ENCODE measurements at places on chromosomes 3 and 15.
A peak's percentile ranks its signal among the peaks of the same experiment; 100 is the strongest.

GRCh38 chr3:73491287-73491662 lies 133.5 kb downstream of the PDZRN3 start:
- no peak for DNase-seq

DNA sequence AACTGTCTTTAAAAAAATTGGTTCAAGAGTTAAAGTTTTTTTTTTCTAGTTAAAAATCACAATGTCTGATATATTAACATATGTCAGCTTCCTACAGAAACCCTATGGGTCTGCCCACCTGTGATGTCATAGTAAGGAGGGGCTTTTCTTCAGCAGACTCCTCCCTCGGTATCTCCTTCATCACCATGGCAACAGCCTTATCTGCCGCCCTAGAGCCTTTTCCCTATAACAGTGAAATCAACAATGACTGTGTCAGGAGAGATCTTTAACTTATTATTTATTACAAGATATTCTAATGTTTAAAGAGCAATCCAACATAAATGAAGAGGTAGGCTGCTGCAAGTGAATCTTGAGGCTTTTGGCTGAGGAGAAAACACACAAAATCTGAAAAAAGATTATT lies 138.7 kb downstream of the PEX5L start:
- DNase-seq, result peak; percentile 95

GRCh38 chr3:188954590-188955208 lies 217.1 kb upstream of the TPRG1 start:
- peak; percentile 73 for DNase-seq

DNA sequence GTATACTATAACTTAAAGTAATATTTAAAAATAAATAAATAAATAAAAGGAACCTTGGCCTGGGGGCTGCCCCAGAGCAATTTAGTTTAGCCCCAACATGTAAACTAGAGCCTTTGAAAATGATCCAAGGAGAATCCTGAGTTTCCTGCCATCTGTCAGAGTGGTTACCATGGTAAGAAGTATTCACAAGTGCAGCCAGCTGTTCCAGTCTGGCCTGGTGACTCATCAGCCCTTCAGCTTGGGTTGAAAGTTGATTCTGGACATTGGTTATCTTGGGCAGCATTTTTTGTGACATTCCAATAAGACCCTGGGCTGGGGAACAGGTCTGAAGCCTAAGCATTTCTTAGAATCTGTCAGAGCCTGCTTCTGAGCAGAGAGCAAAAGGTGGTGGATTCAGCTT lies 72.7 kb upstream of the LRTM1 start:
- no peak for DNase-seq

DNA sequence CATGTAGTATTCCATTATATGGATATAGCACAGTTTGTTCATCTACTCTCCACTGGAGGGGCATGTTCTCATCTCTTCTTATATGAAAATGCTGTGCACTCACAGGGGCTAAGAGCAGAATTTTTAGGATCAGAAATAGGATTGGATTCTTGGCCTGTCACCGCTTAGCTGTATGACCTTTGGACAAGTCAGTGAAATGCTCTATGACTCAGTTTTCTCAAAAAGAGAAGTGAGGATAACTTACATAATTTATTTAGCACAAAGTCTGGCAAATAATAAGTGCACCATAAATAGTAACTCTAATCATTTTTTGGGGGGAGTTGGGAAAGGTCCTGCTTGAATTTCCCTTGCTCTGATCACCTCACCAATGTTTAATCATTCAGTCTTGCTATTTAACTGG lies 103.7 kb upstream of the LRIG1 start:
- no peak for DNase-seq

GRCh38 chr15:61869656-61870055 lies 190.6 kb downstream of the VPS13C start:
- no peak for DNase-seq

- DNase-seq, result no peak
These were observed 11.8 kb upstream of the PIAS1 start for GRCh38 chr15:68042156-68042854.

GRCh38 chr15:49627407-49627877 lies 6.6 kb downstream of the DTWD1 start:
- DNase-seq, result no peak

- no peak for DNase-seq
These were observed 33.6 kb upstream of the TOPAZ1 start for GRCh38 chr3:44208086-44208485.

DNA sequence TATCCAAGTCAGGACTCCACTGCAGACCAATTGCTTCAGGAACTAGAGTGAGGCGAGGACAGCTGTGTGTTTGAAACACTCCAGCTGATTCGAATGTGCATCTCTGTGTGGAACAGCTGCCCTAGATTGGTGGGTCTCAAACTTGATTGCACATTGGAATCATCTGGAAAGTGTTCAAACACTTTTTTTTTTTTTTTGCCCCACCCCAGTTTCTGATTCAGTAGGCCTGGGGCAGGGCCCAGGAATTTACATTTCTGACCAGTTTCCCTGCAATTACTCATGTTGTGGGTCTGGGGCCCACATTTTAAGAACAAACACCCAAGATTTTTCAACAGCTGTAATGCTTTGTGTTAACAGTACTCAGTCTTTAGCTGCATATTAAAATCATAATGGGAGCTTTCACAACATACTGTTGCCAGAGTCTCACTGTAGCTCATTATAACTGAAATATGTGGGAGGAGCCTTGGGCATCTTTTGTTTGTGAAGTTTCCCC lies 156.6 kb downstream of the NR1D2 start:
- DNase-seq, result no peak

DNA sequence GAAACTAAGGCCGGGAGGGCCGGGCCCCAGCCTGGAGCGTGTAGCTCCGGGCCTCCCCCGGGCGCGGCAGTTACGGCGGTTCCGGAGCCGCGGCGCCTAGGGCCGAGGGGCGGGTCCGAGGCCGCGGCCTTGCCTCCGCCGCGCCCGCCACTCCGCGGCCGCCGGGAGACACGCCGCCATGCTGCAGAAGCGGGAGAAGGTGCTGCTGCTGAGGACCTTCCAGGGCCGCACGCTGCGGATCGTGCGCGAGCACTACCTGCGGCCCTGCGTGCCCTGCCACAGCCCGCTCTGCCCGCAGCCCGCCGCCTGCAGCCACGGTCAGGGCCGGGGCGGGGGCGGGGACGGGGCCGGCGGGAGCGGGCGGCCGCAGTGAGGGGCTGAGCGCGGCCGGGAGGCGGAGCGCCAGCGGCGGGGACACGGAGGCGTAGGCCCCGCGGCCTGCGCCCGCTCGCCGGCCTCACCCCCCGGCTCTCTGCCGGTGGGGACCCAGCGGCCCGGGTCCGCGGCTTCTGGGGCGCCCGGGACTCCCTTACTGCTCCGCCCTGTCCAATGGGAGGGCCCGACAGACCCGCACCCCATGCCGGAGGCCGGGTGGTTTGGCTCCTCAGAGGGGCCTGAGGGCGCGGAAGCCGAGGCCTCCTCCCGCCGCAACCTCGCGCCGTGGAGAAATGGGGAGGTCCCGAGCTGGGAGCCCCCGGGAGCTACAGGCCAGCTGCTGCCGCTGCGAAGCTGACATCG lies at the start of gene DIS3L:
Gene DIS3L (plus strand): TSS at position 150 of the 738 bp plus-strand sequence. CDS start 29 bp downstream, at position 179.
- DNase-seq, result no peak

DNA sequence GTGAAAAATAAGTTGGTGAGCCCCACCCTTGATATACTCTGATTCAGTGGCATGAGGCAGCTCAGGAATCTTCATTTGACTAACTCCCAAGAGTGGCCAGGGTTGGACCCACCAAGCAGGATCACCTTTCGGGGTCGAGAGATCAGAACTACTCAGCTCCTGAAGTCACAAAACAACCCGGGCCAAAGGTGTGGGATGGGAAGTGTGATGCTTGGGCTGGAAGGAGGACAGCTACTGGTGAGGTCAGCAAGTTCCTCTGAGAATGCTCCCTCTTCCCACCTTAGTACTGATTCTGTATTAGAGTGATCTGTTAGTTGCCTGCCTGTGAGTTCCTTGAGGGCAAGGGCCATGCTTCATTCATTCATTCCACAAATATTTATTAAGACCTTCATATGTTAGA lies 15.1 kb downstream of the ESYT3 start:
- DNase-seq, result no peak

DNA sequence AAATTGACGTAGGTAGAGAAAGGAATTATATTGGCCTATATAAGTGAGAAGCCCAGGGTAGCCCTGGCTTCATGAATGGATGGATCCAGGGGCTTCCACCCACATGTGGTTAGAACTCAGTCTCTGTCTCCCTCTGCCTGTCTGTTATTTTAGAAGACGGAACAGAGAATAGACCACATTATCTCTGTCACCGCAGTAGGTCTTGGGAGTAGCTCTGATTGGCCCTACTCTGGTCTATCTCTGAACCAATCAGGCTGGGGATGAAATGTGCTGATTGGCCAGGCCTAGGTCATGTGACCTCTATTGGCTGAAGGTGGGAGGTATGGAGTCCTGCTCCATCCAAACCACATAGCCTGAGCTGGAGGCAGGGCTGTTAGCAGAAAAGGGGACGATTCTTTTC lies 143.0 kb upstream of the PRR23C start:
- no peak for DNase-seq

GRCh38 chr15:35071106-35071505 lies 14.0 kb downstream of the NANOGP8 start:
- DNase-seq, result no peak

- DNase-seq, result no peak
These were observed 12.3 kb downstream of the CDIN1 start for GRCh38 chr15:36591536-36592411.

DNA sequence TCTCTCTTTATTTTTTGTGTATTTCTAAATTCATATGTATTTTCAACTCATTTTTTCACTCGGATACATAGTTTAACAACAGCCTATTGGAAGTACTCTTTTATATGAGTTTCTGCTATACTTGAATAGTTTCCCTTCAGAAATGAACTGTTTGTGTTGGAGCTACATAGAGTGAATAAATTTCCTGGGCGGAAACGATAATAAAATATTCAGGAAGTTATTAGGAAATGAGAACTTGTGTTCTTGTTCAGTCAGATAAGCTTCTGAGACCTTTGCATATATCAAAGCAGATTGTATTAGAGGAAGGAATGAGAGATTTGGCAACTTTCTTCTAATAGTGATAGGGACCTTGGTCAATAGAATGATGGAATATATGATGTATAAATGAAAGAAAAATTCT lies 27.3 kb downstream of the NEO1 start:
- peak; percentile 87 for DNase-seq

DNA sequence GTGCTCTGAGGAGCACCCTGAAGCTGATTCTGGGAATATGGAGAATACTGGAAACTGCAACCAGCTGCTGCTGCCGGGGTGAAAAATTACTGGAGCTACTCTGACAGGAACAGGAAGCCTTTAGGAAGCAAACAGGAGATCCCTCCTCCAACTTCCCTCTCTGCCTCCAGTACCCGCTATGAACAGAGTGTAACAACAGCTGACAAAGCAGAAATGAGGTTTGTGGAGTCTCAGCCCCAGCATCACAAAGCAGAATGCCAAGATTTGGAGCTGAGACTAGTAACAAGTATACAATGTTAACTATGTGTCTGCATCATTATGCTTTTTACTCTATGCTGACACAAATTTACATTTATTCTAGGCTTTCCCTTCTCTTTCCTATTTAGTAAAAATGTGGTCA lies 22.7 kb upstream of the PIAS1 start:
- no peak for DNase-seq

- peak; percentile 24 for DNase-seq
These were observed 6.3 kb upstream of the CDC25A start for GRCh38 chr3:48194446-48195071.

GRCh38 chr15:74917676-74918075 lies 11.0 kb upstream of the FAM219B start:
- no peak for DNase-seq

GRCh38 chr15:66873856-66874255 lies 171.8 kb downstream of the SMAD6 start:
- no peak for DNase-seq

GRCh38 chr15:52334491-52335160 lies 39.0 kb upstream of the MYO5C start:
- DNase-seq, result no peak

GRCh38 chr15:54046093-54046492 lies 67.9 kb downstream of the UNC13C start:
- DNase-seq, result no peak

DNA sequence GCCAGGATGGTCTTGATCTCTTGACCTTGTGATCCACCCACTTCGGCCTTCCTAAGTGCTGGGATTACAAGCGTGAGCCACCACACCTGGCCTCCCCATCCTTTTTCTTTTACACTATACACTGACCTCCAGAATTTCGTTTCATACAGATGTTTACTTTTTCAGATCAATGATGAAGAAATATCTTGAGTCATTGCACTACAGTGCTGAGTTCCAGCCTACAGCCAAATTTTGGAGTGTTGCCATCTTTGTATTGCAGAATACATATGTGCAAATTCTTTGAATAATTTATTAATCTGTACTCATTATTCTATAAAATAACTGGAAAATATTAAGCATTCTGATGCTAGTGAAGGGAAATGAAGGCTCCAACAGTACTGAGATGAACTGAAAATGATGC lies 12.5 kb downstream of the ZPLD1 start:
- DNase-seq, result peak; percentile 22

- DNase-seq, result no peak
These were observed 82.8 kb downstream of the MEGF11 start for GRCh38 chr15:66170716-66171115.

- DNase-seq, result no peak
These were observed 234.2 kb upstream of the MDFIC2 start for GRCh38 chr3:70546679-70547078.

- DNase-seq, result no peak
These were observed 4.0 kb upstream of the ADPGK start for GRCh38 chr15:72787526-72787925.

- DNase-seq, result no peak
These were observed 21.9 kb downstream of the AKAP13 start for GRCh38 chr15:85402195-85402881.

GRCh38 chr15:38406436-38406835 lies 47.5 kb upstream of the FAM98B start:
- no peak for DNase-seq

- no peak for DNase-seq
These were observed 31.2 kb downstream of the ZPLD1 start for GRCh38 chr3:102466001-102466400.

GRCh38 chr3:61615643-61616042 lies 54.3 kb downstream of the PTPRG start:
- no peak for DNase-seq

- no peak for DNase-seq
These were observed 218.1 kb upstream of the SATB1 start for GRCh38 chr3:18643281-18643680.

DNA sequence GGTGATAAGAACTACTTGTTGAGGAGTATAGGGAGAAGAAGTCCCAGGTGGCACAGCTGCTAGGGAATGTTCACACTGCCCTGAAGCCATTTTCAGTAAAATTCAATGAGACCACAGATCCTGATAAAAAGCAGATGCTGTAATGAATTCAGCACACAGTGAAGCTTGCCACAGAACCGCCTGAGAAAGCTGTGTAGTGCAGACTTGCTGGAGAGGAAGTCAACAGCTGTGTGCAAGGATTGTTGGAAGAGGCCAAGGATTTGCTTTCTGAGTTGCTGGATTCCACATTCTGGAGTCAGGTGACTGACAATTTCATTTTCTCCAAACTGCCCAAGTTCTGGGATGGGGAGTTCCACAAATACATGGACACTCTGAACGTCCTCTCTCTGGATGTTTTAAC lies 70.9 kb downstream of the ANP32A start:
- peak; percentile 88 for DNase-seq

Data from SK-N-MC (cell line).